ENCODE measurements at places on chromosomes 5 and 9. TPM values are rescaled to one million over a fixed set of nuclear protein-coding genes. Genes with fewer than 3 reads are reported as not detected.

DNA sequence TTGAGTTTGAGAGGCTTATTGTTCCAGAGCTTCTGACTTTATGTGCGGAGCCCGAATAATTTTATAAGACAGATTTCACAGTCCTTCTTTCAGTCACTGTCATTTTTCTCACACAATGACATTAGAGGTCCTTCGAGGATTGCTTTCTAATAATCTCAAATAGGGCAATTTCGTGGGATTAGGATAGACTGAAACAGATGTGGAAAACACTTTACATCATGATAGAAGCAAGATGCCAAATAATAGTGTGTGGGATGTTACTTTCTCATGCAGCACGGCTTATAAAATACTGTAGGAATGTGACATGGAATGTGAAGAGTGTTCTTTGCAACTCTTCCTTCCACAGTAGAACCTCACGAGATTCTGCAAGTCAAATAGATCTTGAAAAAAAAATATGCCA is 451.3 kb downstream of the SEMA5A start:
- H3K27ac ChIP-seq = 0 out of 2 replicates have a peak overlapping the region, but pooled peaks have one; percentile 8
- DNase-seq = peak; percentile 18
- peaks cover 10% of the 10 kb centered on the region for H3K4me1 ChIP-seq
- no peak overlapping the region for H3K4me3 ChIP-seq
- peaks cover 2% of the 10 kb centered on the region for H3K27me3 ChIP-seq
- H3K36me3 ChIP-seq = peaks cover 8% of the 10 kb centered on the region

Gene FAM221B
- total RNA-seq = not detected

Gene CARD9
- total RNA-seq = 19.0 TPM

DNA sequence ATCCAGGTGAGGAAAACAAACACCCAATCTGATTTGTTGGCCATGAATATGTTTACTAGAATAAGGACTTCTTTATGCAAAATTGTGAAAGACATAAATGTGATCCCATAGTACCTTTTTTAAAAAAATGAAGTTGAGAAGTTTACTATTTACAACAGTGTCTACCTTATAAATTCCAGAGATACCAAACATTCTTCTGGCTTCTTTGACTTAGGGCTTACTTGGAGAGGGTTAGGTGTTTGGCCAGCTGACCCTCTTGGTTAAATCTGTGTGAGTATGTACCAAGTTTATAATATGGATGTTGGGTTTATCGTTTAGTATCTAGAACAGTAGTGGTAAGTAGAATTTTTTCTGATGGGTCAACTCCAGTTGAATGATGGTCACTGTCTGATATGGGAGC is 212.3 kb downstream of the DOCK8 start:
- H3K36me3 ChIP-seq = no peaks in the 10 kb centered on the region
- H3K4me3 ChIP-seq = no peak overlapping the region
- no peak overlapping the region for H3K27ac ChIP-seq
- H3K27me3 ChIP-seq = peaks cover 4% of the 10 kb centered on the region
- no peaks in the 10 kb centered on the region for H3K4me1 ChIP-seq

Gene ADAMTS12
- 48.4 TPM for total RNA-seq

- H3K27ac ChIP-seq = no peak overlapping the region
- H3K27me3 ChIP-seq = no peaks in the 10 kb centered on the region
- H3K4me1 ChIP-seq = peaks cover 5% of the 10 kb centered on the region
- H3K36me3 ChIP-seq = peaks cover 5% of the 10 kb centered on the region
- no peak overlapping the region for H3K4me3 ChIP-seq
Observed at GRCh38 chr9:97425973-97426336, 14.1 kb downstream of the TDRD7 start.

- DNase-seq = no peak
- H3K27ac ChIP-seq = no peak overlapping the region
- H3K4me3 ChIP-seq = no peak overlapping the region
- H3K36me3 ChIP-seq = no peaks in the 10 kb centered on the region
- no peaks in the 10 kb centered on the region for H3K27me3 ChIP-seq
Observed at GRCh38 chr5:22699319-22699718, 153.8 kb downstream of the CDH12 start.

Gene ITGA2
- 76.6 TPM for total RNA-seq

Gene TLE1
- total RNA-seq = 6.7 TPM

Gene LECT2
- not detected for total RNA-seq

GRCh38 chr9:694403-695154 is 146.9 kb upstream of the DMRT1 start:
- peaks cover 16% of the 10 kb centered on the region for H3K36me3 ChIP-seq
- H3K27me3 ChIP-seq = peaks cover 7% of the 10 kb centered on the region
- peak overlapping the region; percentile 90 for H3K4me3 ChIP-seq
- H3K27ac ChIP-seq = peak overlapping the region; percentile 91

Gene S1PR3
- total RNA-seq = 15.7 TPM

Gene ADAMTS2
- total RNA-seq = 33.8 TPM

Gene TMEFF1
- 2.6 TPM for total RNA-seq

GRCh38 chr5:10499776-10500175 is 58.1 kb downstream of the ROPN1L start:
- H3K27me3 ChIP-seq = peaks cover 5% of the 10 kb centered on the region
- H3K4me3 ChIP-seq = no peak overlapping the region
- no peak overlapping the region for H3K27ac ChIP-seq
- peaks cover 10% of the 10 kb centered on the region for H3K4me1 ChIP-seq
- DNase-seq = no peak

Gene MPDZ
- total RNA-seq = 25.9 TPM

GRCh38 chr5:43427306-43427705 is 15.1 kb upstream of the CCL28 start:
- no peak overlapping the region for H3K27ac ChIP-seq
- peaks cover 43% of the 10 kb centered on the region for H3K4me1 ChIP-seq
- H3K27me3 ChIP-seq = peaks cover 2% of the 10 kb centered on the region
- no peaks in the 10 kb centered on the region for H3K36me3 ChIP-seq
- no peak for DNase-seq

Gene PCDHA12
- total RNA-seq = not detected

- DNase-seq = peak; percentile 7
- H3K27ac ChIP-seq = no peak overlapping the region
- peaks cover 7% of the 10 kb centered on the region for H3K4me1 ChIP-seq
- peak overlapping the region; percentile 39 for H3K4me3 ChIP-seq
- peaks cover 15% of the 10 kb centered on the region for H3K27me3 ChIP-seq
Observed at GRCh38 chr9:14400658-14400995, 86.7 kb upstream of the NFIB start.

GRCh38 chr5:174282391-174282790 is 236.9 kb downstream of the NSG2 start:
- peaks cover 3% of the 10 kb centered on the region for H3K27me3 ChIP-seq
- no peaks in the 10 kb centered on the region for H3K4me1 ChIP-seq
- H3K36me3 ChIP-seq = no peaks in the 10 kb centered on the region
- no peak for DNase-seq
- no peak overlapping the region for H3K4me3 ChIP-seq

Gene FOXI1
- not detected for total RNA-seq

DNA sequence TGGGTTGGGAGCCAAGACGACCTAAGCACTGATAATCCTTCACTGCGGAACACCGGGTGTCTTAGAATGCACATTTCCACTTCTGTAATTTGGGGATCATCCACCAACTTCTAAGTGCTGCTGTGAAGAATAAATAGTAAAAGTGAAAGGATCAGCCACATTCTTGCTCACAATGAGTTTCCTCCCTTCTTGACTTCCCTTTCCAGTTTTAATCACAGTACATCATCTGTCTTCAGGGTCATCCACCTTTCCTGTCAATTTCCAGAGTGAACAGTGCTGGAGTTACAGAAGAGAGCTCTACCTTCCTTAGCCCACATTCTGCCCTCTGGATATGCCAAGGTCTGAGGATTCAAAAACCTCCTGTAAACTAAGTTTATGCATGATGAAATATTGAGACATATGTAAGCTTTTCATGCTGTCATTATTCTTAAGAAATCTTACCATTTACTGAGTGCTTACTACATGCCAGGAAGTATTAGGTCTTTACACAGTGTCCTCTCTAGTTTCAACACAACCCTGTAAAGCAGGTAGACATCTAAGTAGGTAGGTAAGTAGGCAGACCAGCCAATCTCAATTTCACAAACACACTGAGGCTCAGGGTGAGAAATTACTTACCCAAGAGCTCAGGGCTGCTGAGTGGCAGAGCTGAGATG is 105.2 kb downstream of the CDK5RAP2 start:
- H3K4me1 ChIP-seq = peaks cover 33% of the 10 kb centered on the region
- no peak overlapping the region for H3K4me3 ChIP-seq
- H3K27me3 ChIP-seq = peaks cover 2% of the 10 kb centered on the region
- H3K36me3 ChIP-seq = peaks cover 10% of the 10 kb centered on the region
- no peak for DNase-seq

- H3K27ac ChIP-seq = no peak overlapping the region
- H3K4me3 ChIP-seq = no peak overlapping the region
- no peaks in the 10 kb centered on the region for H3K36me3 ChIP-seq
- peaks cover 1% of the 10 kb centered on the region for H3K27me3 ChIP-seq
Observed at GRCh38 chr5:121862801-121863200, 11.1 kb downstream of the FTMT start.
